ENCODE measurements at places on chromosomes 11 and 22. TPM values are rescaled to one million over a fixed set of nuclear protein-coding genes. Genes with fewer than 3 reads are reported as not detected.

PTGDR2 gene
- total RNA-seq, result 0.08 TPM

C11orf65 gene
- 0.61 TPM for total RNA-seq

MMP12 gene
- total RNA-seq, result not detected

RHOD gene
- total RNA-seq, result 27.0 TPM

CSNK2A3 gene
- 0.51 TPM for total RNA-seq

MARK2 gene
- total RNA-seq, result 11.6 TPM

LRRN4CL gene
- 0.08 TPM for total RNA-seq

NCAM1 gene
- 2.1 TPM for total RNA-seq

TSPAN18 gene
- total RNA-seq, result 5.0 TPM

PRAME gene
- total RNA-seq, result not detected

OR2AG2 gene
- under 0.01 TPM for total RNA-seq

OR51S1 gene
- not detected for total RNA-seq

MYRF gene
- total RNA-seq, result 3.5 TPM

SEC14L6 gene
- 0.25 TPM for total RNA-seq

APLNR gene
- total RNA-seq, result 39.4 TPM

SULT4A1 gene
- 0.08 TPM for total RNA-seq

VSIG2 gene
- total RNA-seq, result not detected

ARHGEF17 gene
- 12.6 TPM for total RNA-seq

SLC22A9 gene
- total RNA-seq, result 138 TPM

Data from liver (tissue), 10 donors.